ENCODE measurements at places on chromosomes 7 and 10. TPM values are rescaled to one million over a fixed set of nuclear protein-coding genes. Genes with fewer than 3 reads are reported as not detected.

DNA sequence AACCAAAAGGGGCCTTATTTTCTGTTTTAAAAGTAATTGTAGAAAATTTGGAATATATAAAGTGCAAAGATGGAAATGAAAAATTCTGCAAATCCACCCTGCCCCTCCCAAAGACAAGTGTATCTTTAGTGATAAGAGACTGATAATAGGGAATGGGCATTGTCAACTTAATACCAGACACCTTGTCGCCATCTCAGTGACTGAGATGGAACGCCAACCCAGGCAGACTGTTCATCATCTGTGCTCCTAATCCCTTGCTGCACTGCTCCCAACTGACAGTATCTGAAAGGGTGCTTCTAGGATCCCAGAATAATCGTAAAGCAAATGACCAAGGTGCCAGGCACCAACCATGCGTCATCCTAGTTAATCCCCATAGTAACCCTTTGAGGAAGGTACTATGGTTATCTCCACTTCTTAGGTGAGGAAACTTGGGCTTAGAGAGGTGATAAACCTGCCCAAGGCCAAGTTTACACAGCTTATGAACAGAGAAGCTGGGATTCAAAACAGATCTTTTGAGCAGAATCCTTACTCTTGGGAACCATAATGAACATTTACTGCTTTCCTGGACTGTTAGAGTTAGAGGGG is 583.7 kb downstream of the GATA3 start:
- no peaks in the 10 kb centered on the region for H3K27me3 ChIP-seq
- DNase-seq = no peak
- H3K4me1 ChIP-seq = peaks cover 11% of the 10 kb centered on the region

- no peaks in the 10 kb centered on the region for H3K27me3 ChIP-seq
- H3K4me1 ChIP-seq = peaks cover 38% of the 10 kb centered on the region
- H3K36me3 ChIP-seq = no peaks in the 10 kb centered on the region
- no peak overlapping the region for H3K4me3 ChIP-seq
These were observed 41.2 kb downstream of the TNS3 start for GRCh38 chr7:47540387-47541350.

- H3K36me3 ChIP-seq = no peaks in the 10 kb centered on the region
- no peak overlapping the region for H3K4me3 ChIP-seq
- H3K4me1 ChIP-seq = peaks cover 20% of the 10 kb centered on the region
- no peak overlapping the region for H3K27ac ChIP-seq
These were observed 158.6 kb downstream of the KCNMA1 start for GRCh38 chr10:77478962-77479359.

- DNase-seq = peak; percentile 2
- no peaks in the 10 kb centered on the region for H3K27me3 ChIP-seq
- no peaks in the 10 kb centered on the region for H3K4me1 ChIP-seq
- no peaks in the 10 kb centered on the region for H3K36me3 ChIP-seq
These were observed 30.3 kb upstream of the TCF7L2 start for GRCh38 chr10:112919721-112920120.

DNA sequence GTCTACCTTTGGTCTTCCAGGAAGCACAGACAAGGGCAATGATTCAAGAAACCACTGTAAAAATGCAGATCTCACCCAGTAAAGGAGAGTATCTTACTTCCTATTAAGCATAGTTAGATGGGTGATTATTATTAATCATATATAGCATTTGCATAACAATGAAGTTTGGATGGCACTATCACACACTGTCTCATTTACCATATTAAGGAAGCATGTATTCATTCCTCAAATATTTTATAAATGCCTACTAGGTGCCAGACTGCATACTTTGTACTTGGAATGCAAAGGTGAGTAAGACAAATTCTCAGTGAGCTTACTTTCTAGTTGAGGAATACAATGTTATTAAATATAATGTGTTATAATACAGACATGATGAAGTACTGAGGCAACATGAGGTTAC is 53.9 kb upstream of the SKAP2 start:
- no peak overlapping the region for H3K27ac ChIP-seq
- no peaks in the 10 kb centered on the region for H3K27me3 ChIP-seq
- H3K4me3 ChIP-seq = no peak overlapping the region

DNA sequence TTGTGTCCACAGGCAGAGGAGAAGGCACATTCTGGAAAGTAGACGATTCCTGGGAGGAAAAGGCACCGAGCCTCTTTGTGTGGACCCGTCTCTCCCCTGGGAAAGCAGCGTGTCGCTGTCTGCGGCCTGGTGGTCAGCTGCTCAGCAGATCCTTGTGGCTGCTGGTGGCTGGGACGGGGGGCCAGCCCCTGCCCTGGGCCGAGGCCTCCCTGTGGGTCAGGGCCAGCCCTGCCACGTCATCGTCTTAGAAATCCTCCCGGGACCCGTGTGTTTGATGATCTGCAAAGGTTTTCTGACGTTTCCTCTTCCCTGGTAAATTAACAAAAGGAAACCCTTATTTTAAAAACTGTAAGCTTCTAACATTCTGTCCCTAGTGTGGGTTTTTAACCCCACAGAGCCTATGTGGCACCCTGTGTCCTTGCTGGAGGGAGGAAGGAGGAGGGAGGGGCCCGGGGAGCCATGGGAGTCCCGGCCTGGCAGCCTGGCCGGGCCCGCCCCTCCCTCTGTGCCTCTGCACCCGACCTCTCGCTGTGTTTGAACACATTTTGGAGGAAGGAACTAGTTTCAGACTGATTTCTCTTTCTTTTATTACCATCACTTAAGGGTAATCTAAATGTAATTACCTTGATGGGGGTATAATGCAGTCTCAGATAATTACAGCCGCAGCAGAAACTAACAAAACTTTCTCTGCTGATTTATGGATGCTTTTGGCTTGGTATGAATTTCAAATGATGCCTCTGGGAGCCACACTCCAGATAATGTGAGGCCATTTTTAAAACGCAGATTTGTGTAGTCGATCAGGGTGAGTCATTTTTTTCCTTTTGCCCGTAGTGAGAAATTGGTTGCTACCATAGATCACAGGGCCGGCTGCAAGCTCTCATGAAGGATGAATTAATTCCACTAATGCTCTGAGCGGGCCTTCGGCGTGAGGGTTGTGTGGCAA is 85.5 kb downstream of the NKX6-2 start:
- H3K27ac ChIP-seq = no peak overlapping the region
- H3K36me3 ChIP-seq = peaks cover 61% of the 10 kb centered on the region
- peak; percentile 43 for DNase-seq
- no peaks in the 10 kb centered on the region for H3K27me3 ChIP-seq

- peak within 1 kb of the TSS; percentile 39 for H3K4me3 ChIP-seq
- H3K36me3 ChIP-seq = no peaks in the 10 kb centered on the region
- peak within 1 kb of the TSS; percentile 70 for H3K27ac ChIP-seq
These were observed at the start of gene IL6 for GRCh38 chr7:22726907-22727713. TSS of gene IL6 (plus strand) at chr7:22727200. CDS start at chr7:22727263, 63 bp downstream.

GRCh38 chr10:28332726-28333125 is 29.9 kb upstream of the MPP7 start:
- H3K4me3 ChIP-seq = no peak overlapping the region
- H3K36me3 ChIP-seq = no peaks in the 10 kb centered on the region
- H3K4me1 ChIP-seq = peaks cover 43% of the 10 kb centered on the region
- DNase-seq = no peak
- no peak overlapping the region for H3K27ac ChIP-seq

GRCh38 chr10:90968328-90969081 is 47.6 kb upstream of the ANKRD1 start:
- H3K36me3 ChIP-seq = no peaks in the 10 kb centered on the region
- H3K4me3 ChIP-seq = no peak overlapping the region
- H3K27ac ChIP-seq = no peak overlapping the region
- no peaks in the 10 kb centered on the region for H3K27me3 ChIP-seq
- no peak for DNase-seq

GRCh38 chr7:140640060-140640637 is 464 bp downstream of the DENND2A start:
- peak; percentile 82 for DNase-seq
- H3K27me3 ChIP-seq = peaks cover 80% of the 10 kb centered on the region
- H3K4me3 ChIP-seq = peak overlapping the region; percentile 56
- H3K4me1 ChIP-seq = peaks cover 23% of the 10 kb centered on the region

GRCh38 chr10:77160679-77161078 is 476.9 kb downstream of the KCNMA1 start:
- DNase-seq = no peak
- H3K4me3 ChIP-seq = no peak overlapping the region
- peaks cover 7% of the 10 kb centered on the region for H3K27me3 ChIP-seq
- no peak overlapping the region for H3K27ac ChIP-seq
- no peaks in the 10 kb centered on the region for H3K36me3 ChIP-seq
- peaks cover 40% of the 10 kb centered on the region for H3K4me1 ChIP-seq

DNA sequence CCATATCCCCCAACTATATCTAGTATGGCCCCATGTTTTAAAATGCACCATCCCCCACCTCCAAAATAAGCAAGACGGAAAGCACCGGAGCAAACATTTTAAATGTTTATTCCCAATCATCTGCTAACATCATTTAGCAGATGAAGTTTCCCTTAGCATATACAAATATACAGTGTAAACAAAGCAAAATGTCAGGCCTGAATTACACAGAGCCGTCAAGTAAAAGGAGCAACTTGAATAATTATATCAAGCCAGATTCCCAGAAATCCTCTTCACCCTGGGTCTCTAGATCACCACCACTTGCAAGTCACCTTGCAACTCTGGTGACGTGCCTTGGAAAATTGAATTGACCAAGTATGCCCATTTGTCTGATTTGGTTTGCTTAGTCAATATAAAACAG is 91.6 kb upstream of the COL1A2 start:
- no peaks in the 10 kb centered on the region for H3K27me3 ChIP-seq
- H3K36me3 ChIP-seq = no peaks in the 10 kb centered on the region
- no peak overlapping the region for H3K4me3 ChIP-seq
- H3K4me1 ChIP-seq = peaks cover 26% of the 10 kb centered on the region

GRCh38 chr10:99808270-99808669 is 25.8 kb downstream of the ABCC2 start:
- no peaks in the 10 kb centered on the region for H3K27me3 ChIP-seq
- H3K27ac ChIP-seq = peak overlapping the region; percentile 75
- H3K36me3 ChIP-seq = no peaks in the 10 kb centered on the region

DNA sequence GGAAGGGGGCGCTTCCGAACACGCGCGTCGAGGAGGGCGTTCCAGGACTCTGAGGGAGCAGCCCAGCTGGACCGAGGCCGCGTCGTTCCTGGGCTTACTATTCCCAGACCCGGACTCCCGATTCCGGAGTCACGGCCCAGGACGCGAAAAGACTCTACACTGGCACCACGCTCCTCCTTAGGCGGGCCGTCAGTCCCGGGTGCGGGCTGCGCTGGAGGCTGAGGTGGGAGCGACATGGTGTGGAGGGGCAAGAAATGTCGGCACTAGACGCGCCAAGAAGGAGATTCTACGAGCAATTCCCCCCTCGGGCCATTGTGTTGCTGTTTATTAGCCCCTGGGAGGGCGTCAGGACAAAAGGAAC is 584 bp upstream of the RUNDC3B start:
- peak overlapping the region; percentile 80 for H3K4me3 ChIP-seq
- H3K36me3 ChIP-seq = no peaks in the 10 kb centered on the region
- no peaks in the 10 kb centered on the region for H3K27me3 ChIP-seq
- DNase-seq = no peak
- no peak overlapping the region for H3K27ac ChIP-seq
- H3K4me1 ChIP-seq = peaks cover 7% of the 10 kb centered on the region

Gene TWNK
- 30.8 TPM for total RNA-seq

Gene ADAM12
- not detected for total RNA-seq

Gene C10orf62
- total RNA-seq = not detected

Gene GPR85
- total RNA-seq = 2.6 TPM

Gene ADARB2
- 4.1 TPM for total RNA-seq

Gene PDE6C
- not detected for total RNA-seq

Gene CTBP2
- total RNA-seq = 64.7 TPM

Gene ZNF783
- total RNA-seq = 15.4 TPM
